ENCODE measurements at places on chromosomes 16 and 17.

DNA sequence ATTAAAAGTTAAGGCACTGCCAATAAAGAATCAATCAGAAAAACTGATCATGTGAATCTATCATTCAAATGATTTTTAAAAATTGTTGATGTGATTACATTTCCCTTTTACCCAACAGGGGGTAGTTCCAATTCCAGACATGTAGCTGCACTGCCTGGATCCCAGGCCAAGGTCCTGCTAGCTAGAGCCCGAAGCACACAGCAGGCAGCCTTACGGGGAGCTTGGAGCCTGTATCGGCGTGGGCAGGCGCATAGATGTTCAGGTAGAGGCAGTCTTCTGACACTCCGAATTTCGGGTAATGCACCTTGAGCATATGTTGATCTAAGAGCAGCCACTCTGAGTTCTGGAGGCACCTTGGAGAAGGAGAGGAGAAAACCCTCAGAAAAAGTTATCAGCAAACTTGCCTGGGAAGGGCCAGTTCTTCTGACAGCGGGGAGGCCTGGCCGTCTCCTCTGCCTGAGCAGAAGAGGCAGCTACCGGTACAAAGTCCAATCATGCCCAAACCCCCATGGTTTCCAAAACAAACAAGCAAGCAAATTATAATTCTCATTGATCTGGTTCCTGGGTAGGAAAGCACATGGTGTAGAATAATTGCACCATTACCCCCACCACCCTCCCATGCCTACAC lies 3.6 kb downstream of the CES5A start:
- DNase-seq = no peak

- no peak for DNase-seq
These were observed 60.2 kb downstream of the KNOP1 start for GRCh38 chr16:19657831-19658230.

GRCh38 chr17:64128787-64129514 lies 993 bp downstream of the ERN1 start:
- peak; percentile 33 for DNase-seq

GRCh38 chr17:62870030-62870541 lies 62.0 kb upstream of the MARCHF10 start:
- DNase-seq = no peak

DNA sequence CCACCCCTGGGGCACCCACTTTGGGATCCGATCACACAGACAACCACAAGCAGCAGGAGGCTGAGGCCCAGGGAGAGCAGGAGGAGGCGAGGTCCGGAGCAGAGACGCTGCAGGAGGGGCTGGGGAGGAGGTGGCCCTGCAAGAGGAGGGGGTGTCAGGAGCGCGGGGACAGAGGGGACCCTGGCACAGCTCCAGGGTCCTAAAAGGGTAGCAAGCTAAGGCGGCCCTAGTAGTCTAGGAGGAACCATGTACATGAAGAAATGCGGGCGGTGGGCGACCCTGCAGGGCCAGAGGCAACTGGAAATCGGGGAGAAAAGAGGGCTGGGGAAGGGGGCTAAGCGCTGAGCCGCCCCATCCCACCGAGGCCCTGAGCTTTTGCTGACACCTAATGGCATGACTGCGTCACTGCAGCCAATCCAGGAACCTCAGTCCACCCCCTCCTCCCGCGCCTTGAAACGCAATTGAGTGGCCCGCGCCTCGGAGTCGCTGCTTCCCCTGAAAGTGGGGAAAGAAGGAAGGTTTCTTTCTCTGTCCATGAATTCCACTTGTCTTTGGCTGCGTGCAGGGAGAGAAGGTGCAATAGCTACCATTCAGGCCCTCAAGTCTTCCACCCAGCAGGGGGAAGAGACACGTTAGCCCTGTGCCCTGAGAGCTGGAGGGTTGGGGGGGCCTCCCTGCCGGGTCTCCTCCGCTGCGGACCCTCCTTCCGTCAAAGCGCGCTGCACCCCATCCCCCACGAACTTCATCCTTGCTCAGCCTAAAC lies 1.8 kb downstream of the ASGR1 start:
- DNase-seq = peak; percentile 76

- DNase-seq = no peak
These were observed 63.0 kb downstream of the NUP93 start for GRCh38 chr16:56792967-56793366.

GRCh38 chr17:31835984-31836383 lies 23.1 kb downstream of the COPRS start:
- DNase-seq = no peak
